ENCODE measurements at places on chromosomes 13 and 19.

DNA sequence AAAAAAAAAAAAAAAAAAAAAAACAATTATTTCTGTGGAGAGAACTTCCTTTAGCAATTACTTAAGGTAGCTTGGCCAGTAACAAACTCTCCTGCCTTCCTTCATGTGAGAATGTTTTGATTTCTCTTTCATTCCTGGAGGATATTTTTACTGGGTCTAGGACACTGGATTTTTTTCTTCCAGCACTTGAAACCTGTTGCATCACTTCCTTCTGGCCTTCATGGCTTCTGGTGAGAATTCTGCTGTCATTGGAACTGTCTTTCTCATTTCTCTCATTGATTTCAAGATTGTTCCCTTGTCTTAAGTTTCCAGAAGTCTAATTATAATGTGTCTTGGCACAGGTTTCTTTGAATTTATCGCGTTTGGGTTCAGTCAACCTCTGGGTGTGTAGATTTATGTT lies 19.3 kb upstream of the RAB20 start:
- no peak for DNase-seq

- no peak for DNase-seq
Measured at GRCh38 chr13:105937451-105937850, 598.0 kb downstream of the EFNB2 start.

DNA sequence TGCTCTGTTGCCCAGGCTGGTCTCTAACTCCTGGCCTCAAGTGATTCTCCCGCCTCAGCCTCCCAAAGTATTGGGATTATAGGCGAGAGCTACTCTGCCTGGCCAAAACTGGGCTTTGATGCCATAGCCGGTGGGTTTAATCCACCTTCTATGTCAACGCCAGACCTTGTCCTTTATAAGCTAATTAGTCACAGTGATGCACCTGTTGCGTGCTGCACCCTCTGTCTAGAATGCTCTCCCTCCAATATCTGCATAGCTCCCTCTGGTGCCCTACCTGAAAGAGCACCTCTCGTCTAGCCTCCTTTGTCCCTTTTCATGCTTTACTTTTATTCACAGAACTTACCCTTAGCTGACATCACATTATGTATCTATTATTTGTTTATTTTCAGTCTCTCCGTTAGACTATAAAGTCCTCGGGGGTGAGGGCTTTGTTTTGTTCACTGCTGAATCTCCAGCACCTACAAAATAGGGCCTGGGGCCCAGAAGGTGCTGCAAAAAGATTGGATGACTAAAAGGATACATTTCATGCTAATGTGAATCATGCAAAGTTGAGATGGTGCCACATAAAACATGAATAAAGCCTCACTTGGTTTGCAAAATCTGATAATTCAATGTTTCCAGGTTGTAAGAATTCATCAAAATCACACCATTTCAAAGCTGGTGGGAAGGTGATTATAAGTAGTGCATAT lies 148.1 kb downstream of the USP12 start:
- DNase-seq, result no peak

DNA sequence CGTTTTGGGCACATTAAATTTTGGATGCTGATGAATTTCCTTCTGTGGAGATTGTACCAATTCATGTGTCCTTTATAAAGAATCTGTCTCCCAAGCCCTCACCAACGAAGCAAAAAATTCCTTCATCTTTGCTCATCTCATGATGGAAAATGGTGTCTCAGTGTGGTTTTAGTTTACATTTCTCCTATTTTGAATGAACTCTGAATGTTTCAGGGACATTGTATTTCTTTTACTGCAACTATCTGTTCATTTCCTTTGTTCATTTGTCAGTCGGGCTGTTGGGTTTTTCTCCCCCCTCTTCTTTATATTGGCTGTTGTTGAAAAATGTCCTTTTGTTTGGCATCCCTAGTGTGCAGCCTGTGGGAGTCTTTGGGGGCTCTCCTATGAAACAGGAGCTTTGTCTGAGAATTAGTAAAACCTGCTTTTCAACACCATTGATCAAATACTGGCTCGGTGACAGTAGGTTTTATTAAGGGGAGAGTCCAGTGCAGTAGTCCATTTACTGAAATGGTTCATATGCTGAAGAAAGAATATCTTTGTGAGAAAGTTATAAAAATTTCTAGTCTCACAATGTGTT lies 91.3 kb upstream of the C1QTNF9B start:
- DNase-seq, result no peak

DNA sequence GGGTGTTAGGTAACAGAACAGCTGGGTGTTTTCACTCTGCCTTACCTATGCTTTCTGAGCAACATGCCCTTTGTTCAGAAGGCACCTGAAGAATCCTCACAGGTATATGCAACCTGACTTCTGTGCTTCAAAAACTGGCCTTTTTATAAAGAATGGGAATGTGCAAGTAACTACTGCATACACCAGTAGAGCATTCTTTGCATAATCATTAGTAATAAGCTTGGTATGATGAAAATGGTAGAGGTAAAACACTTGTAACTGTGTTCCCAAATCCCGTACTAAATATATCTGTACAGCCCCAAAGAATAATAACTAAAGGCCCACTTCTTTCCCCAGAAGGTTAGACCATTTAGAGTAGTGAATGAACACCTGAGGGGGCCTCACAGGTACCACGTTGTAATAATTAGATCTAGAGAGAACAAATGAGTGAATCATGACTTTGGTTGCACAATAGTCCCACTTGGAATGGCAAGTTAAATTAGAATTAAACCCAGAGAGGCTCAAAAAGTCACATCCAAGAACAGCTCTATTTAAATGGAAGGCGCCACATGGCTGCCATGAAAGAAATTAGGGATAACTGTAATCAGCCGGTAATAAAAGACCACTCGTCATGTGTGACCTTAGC lies 413.9 kb downstream of the KLF12 start:
- no peak for DNase-seq

DNA sequence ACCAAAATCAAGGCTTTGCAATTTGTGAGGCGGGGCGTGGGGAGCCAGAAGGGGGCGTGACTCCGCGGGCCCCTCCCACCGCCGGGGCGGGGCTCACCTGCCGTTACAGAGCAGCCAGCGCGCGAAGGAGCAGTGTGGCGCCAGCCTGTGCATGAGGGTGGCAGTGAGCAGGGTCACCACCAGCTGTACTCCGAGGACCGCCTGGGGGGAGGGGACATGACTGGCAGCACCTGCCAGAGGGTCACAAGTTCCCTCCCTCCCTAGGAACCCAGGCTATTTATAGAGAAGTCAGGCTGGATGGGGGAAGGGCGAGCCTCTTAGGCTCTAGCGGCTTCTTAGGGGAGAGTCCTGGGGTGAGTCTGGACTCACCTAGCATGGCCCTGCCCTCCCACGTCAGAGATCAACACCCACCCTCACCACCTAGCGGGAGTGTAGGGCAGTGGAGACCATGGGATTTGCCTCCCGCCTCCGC lies 3.6 kb downstream of the TMEM161A start:
- no peak for DNase-seq

DNA sequence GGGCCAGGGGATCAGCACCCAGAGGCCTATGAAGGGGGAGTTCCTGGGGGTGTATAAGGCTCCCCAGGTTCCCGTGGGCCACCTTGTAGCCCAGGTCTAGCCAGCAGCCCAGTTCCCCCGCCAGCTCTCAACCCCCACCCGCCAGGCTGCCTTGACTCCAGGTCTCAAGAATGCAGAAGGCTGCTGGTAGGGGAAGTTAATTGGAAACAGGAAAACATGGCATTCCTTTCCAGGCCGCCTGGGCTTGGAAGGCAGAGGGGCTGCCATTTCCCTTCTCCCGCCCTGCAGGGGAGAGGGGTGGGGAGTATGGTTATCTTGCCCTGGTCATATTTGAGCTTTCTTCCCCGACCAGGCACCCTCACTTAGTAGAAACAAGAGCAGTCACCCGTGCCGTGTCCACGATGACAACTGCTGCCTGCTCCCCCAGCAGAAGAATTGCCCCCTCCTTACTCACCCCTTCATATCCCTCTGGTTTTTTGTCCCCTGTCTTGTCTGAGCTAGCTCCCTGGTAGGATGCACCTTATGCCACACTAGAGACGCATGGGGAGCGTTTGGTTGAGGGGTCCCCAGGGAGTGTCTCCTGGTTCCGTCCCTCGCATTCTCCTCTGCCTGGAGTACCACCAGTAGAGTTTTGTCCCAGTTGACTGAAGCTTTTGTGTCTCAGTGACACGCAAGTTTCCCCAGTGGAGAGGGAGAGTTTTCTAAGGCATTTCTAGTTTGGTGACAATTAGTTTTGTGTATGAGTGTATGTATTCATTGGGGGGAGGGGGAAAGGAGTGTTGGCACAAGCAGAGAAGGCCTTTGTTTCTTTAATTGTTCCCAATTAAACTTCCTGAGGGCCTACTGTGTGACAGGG lies 4.5 kb downstream of the BICRA start:
- DNase-seq, result no peak

GRCh38 chr19:37484406-37485168 lies 15.4 kb downstream of the ZNF570 start:
- no peak for DNase-seq

DNA sequence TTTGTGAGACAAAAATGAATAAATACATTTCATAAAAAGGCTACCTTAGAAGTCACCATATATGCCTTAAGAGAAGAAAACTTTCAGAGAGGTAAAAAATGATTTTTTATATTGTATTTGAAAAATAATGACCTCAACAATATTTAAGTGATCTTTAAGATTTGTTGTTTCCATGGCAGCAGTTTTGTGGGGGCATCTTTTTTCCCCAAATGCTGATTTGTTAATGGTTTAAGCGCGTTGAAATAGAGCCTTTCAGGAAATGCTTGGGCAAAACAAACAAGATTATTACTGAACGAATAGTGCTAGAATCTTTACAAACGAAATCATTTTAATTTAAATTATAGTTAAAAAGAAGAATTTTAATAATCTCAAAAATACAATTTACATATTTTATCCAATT lies 103.1 kb upstream of the MYO16 start:
- DNase-seq, result no peak

- no peak for DNase-seq
Measured at GRCh38 chr19:56994251-56995017, 125.4 kb upstream of the USP29 start.
